ENCODE measurements at places on chromosomes 2 and 18. TPM values are rescaled to one million over a fixed set of nuclear protein-coding genes. Genes with fewer than 3 reads are reported as not detected.

ANKRD30BL gene
- not detected for total RNA-seq

SCN2A gene
- total RNA-seq: 0.05 TPM

PAIP2B gene
- total RNA-seq: 53.2 TPM

SERPINB7 gene
- not detected for total RNA-seq

CPS1 gene
- total RNA-seq: 1.2 TPM

TMEM182 gene
- total RNA-seq: 79.4 TPM

GRCh38 chr2:9004338-9005204 lies 1.1 kb upstream of the MBOAT2 start:
- peak overlapping the region; percentile 76 for H3K27ac ChIP-seq
- no peaks in the 10 kb centered on the region for H3K4me1 ChIP-seq
- no peaks in the 10 kb centered on the region for H3K36me3 ChIP-seq
- DNase-seq: no peak
- H3K27me3 ChIP-seq: no peaks in the 10 kb centered on the region
- peak overlapping the region; percentile 69 for H3K4me3 ChIP-seq

- no peak for DNase-seq
- H3K4me3 ChIP-seq: no peak overlapping the region
- H3K4me1 ChIP-seq: no peaks in the 10 kb centered on the region
- no peaks in the 10 kb centered on the region for H3K36me3 ChIP-seq
These were observed 2.6 kb upstream of the RBM43 start for GRCh38 chr2:151264157-151264825.

DNA sequence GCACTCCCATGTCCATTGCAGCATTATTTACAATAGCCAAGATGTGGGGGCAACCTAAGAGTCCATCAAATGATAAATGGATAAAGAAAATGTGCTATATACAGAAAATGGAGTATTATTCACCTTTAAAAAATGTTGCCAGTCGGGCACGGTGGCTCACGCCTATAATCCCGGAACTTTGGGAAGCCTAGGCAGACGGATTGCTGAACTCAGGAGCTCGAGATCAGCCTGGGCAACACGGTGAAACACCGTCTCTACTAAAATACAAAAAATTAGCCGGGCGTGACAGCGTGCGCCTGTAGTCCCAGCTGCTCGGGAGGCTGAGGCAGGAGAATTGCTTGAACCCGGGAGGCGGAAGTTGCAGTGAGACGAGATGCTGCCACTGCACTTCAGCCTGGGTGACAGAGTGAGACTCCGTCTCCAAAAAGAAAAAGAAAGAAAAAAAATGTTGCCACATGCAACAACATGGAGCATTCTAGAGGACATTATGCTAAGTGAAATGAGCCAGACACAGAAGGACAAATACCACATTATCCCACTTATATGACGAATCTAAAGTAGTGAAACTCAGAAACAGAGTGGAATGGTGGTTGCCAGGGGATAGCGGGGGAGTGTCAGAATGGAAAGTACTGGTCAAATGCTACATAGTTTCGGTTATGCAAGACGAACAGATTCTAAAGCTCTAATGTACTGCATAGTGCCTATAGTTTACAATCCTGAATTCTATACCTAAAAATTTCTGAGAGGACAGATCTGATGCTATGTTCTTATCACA lies 1385.6 kb upstream of the TMEFF2 start:
- H3K27me3 ChIP-seq: no peaks in the 10 kb centered on the region
- H3K4me1 ChIP-seq: no peaks in the 10 kb centered on the region
- no peak for DNase-seq
- no peak overlapping the region for H3K27ac ChIP-seq
- no peak overlapping the region for H3K4me3 ChIP-seq

- H3K4me1 ChIP-seq: peaks cover 9% of the 10 kb centered on the region
- no peak overlapping the region for H3K4me3 ChIP-seq
- H3K27ac ChIP-seq: no peak overlapping the region
These were observed 151.1 kb downstream of the MBP start for GRCh38 chr18:76981396-76981968.

DNA sequence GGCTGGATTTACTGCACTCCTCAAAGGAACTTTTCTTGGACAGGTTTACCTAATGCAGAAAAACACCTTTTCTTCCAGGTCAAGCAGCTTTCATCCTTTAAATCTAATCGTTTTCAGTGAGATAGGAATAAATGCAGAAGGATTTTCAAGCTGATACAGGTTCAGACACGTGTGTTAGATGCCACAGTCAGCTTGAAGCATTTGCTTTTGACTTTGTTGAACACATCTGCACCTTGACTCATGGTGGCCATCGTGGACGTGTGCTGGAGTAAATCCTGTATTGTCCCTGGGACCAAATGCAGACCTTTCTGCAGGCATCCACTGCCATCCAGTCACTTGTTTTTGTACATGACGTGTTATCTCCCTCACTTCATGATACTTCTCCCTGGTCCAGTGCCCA lies 61.9 kb downstream of the KLHL29 start:
- H3K4me3 ChIP-seq: no peak overlapping the region
- no peak for DNase-seq
- H3K27me3 ChIP-seq: no peaks in the 10 kb centered on the region
- no peaks in the 10 kb centered on the region for H3K36me3 ChIP-seq
- H3K4me1 ChIP-seq: peaks cover 24% of the 10 kb centered on the region
- H3K27ac ChIP-seq: no peak overlapping the region

GRCh38 chr2:42025151-42025582 lies 22.7 kb upstream of the PKDCC start:
- no peaks in the 10 kb centered on the region for H3K27me3 ChIP-seq
- DNase-seq: peak; percentile 69
- no peaks in the 10 kb centered on the region for H3K36me3 ChIP-seq

- H3K27me3 ChIP-seq: no peaks in the 10 kb centered on the region
- no peak overlapping the region for H3K27ac ChIP-seq
- no peak for DNase-seq
These were observed 185.8 kb upstream of the ARL4C start for GRCh38 chr2:234682492-234683228.

DNA sequence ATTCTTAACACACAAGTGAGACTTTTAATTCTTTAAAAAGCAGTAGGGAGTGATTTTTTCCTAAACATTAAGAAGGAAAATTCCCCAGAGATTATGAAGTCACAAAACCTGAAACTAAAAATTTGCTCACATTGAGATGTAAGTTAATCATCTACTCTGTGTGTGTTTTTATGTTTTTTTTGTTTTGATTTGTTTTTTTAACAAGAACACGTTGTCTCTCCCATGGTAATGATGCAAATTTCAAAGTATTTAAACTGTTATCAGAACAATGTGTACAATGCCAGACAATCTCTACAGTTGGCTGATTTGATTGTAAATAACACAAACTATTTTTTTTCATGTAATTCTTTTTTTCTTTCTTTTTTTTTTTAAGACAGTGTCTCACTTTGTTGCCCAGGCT lies 71.5 kb downstream of the COLEC12 start:
- no peak for DNase-seq
- peaks cover 11% of the 10 kb centered on the region for H3K4me1 ChIP-seq
- no peaks in the 10 kb centered on the region for H3K36me3 ChIP-seq

GRCh38 chr2:172427990-172428831 lies 825 bp downstream of the ITGA6 start:
- H3K4me1 ChIP-seq: no peaks in the 10 kb centered on the region
- peak overlapping the region; percentile 86 for H3K4me3 ChIP-seq
- H3K36me3 ChIP-seq: no peaks in the 10 kb centered on the region
- peak; percentile 72 for DNase-seq
- peak overlapping the region; percentile 95 for H3K27ac ChIP-seq
- H3K27me3 ChIP-seq: no peaks in the 10 kb centered on the region

- no peak overlapping the region for H3K27ac ChIP-seq
- no peaks in the 10 kb centered on the region for H3K27me3 ChIP-seq
- peak; percentile 16 for DNase-seq
- no peak overlapping the region for H3K4me3 ChIP-seq
- no peaks in the 10 kb centered on the region for H3K36me3 ChIP-seq
These were observed 31.0 kb downstream of the KIF1A start for GRCh38 chr2:240789051-240789453.

DNA sequence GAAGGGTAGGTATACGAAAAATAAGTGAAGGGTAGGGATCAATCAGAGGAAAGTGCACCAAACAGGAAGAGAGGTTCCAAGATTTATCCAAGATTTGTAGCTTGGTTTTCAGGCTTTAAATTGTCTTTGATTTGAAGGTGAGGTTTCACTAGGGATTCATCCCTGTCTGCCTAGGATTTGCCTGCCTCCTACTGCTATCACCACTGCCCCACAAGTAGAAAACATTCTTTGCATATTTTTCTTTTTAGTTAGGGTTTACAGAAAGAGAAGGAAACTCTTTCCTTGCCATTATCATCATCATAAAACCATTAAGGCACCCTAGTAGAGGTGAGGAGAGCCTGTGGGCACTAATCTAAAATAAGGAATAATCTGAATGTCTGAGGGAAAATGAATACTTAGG lies 45.8 kb upstream of the TANC1 start:
- no peaks in the 10 kb centered on the region for H3K36me3 ChIP-seq
- no peak overlapping the region for H3K4me3 ChIP-seq
- no peak overlapping the region for H3K27ac ChIP-seq
- DNase-seq: no peak
- H3K4me1 ChIP-seq: no peaks in the 10 kb centered on the region

DNA sequence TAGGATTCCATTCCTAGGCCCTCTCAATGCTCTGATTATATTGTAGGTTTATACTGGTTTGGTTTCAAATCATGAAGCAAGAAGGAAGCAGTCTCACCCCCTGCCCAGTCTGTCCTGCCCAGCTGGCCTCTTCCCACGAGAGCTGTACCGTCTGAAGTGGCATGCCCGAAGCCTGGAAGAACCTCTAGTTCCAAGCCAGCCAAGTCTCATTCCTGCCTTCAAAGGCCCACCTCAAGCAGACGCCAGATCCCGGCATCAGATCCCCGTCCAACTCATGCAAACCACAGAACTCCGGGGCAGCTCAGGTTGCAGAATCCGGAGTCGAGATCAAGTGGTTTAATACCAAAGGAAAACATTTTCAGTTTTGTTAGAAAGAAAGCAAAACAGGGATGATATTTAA lies 234.4 kb downstream of the LPIN1 start:
- H3K4me3 ChIP-seq: no peak overlapping the region
- H3K27me3 ChIP-seq: no peaks in the 10 kb centered on the region

GRCh38 chr18:77316008-77316407 lies 66.4 kb downstream of the GALR1 start:
- H3K4me1 ChIP-seq: peaks cover 4% of the 10 kb centered on the region
- no peak for DNase-seq
- H3K4me3 ChIP-seq: no peak overlapping the region
- no peaks in the 10 kb centered on the region for H3K36me3 ChIP-seq

- DNase-seq: no peak
- no peaks in the 10 kb centered on the region for H3K4me1 ChIP-seq
- no peak overlapping the region for H3K4me3 ChIP-seq
These were observed 108.9 kb upstream of the ITGA4 start for GRCh38 chr2:181348107-181348837.

GRCh38 chr18:24837066-24837465 lies 376.6 kb downstream of the HRH4 start:
- H3K4me1 ChIP-seq: no peaks in the 10 kb centered on the region
- no peak overlapping the region for H3K27ac ChIP-seq
- no peaks in the 10 kb centered on the region for H3K36me3 ChIP-seq
- no peak for DNase-seq
- H3K4me3 ChIP-seq: no peak overlapping the region

- H3K36me3 ChIP-seq: no peaks in the 10 kb centered on the region
- no peaks in the 10 kb centered on the region for H3K4me1 ChIP-seq
- H3K4me3 ChIP-seq: no peak overlapping the region
- H3K27me3 ChIP-seq: no peaks in the 10 kb centered on the region
- DNase-seq: no peak
These were observed 256.5 kb downstream of the CD226 start for GRCh38 chr18:69691008-69691760.

DNA sequence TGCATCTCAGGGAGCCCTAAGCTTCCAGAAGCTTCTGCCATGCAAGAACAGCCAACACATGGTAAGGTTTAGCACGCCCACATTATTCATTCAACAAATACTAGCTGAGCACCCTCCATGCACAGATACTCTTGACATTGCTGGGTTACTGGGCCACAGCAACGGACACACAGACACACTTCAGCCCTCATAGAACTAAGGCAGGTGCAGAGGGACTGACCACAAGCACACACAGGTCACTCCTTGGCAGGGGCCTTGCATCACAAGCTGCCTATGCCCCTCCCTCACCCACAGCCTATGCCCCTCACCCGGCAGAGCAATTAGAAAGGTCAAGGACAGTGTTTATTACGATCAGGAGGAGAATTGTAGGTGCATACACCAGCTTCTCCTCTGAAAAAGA lies 15.8 kb downstream of the SLC14A2 start:
- no peak for DNase-seq
- no peak overlapping the region for H3K27ac ChIP-seq
- no peaks in the 10 kb centered on the region for H3K36me3 ChIP-seq
- no peak overlapping the region for H3K4me3 ChIP-seq

- no peaks in the 10 kb centered on the region for H3K27me3 ChIP-seq
- DNase-seq: no peak
- no peaks in the 10 kb centered on the region for H3K36me3 ChIP-seq
- H3K4me1 ChIP-seq: no peaks in the 10 kb centered on the region
- H3K27ac ChIP-seq: no peak overlapping the region
These were observed 368.7 kb upstream of the ID2 start for GRCh38 chr2:8312861-8313830.

DNA sequence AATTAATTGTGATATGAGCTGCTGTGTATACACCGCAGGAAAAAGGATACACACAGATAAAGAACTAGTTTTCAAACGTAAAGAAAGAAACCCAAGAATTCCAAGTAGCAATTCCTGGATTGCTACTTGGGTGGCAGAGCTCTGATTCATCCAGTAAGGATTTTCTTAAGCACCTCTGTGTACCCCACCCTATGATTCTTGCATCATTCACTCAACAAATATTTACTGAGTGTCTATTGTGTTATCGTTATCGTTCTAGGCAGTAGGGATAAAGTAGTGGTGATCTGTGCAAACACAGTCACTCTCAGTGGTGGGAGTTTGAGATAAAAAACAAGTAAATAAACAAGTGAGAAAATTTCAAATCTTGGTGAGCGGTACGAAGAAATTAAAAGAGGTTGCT lies 4.9 kb upstream of the TMEM200C start:
- H3K27me3 ChIP-seq: peaks cover 8% of the 10 kb centered on the region
- no peak overlapping the region for H3K27ac ChIP-seq
- H3K4me3 ChIP-seq: no peak overlapping the region
- no peaks in the 10 kb centered on the region for H3K4me1 ChIP-seq

- H3K4me1 ChIP-seq: no peaks in the 10 kb centered on the region
- DNase-seq: no peak
- H3K27me3 ChIP-seq: no peaks in the 10 kb centered on the region
- H3K4me3 ChIP-seq: no peak overlapping the region
These were observed 35.5 kb upstream of the TTR start for GRCh38 chr18:31555971-31556747.

DNA sequence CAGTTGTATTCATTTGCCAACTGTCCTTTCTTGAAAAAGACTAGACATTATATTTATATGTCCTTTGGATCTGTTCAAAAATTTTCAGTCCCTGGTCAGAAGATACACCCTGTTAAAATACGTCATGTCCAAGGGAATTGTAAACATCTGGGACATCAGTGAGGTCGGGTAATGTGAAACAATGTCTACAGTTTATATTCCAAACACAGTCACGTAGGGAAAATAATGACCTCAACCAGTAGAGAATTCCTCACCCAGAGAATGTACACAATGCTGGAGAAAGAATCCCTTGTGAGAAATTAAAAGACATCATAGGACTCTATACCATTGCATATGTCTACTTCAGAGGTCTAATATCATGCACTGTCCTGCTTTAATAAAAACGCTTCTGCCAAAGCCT lies 888.0 kb upstream of the CHAC2 start:
- H3K4me3 ChIP-seq: no peak overlapping the region
- DNase-seq: no peak
- H3K4me1 ChIP-seq: no peaks in the 10 kb centered on the region
- no peaks in the 10 kb centered on the region for H3K27me3 ChIP-seq

- H3K27me3 ChIP-seq: no peaks in the 10 kb centered on the region
- H3K4me1 ChIP-seq: peaks cover 7% of the 10 kb centered on the region
- DNase-seq: no peak
- no peak overlapping the region for H3K4me3 ChIP-seq
- H3K27ac ChIP-seq: no peak overlapping the region
- no peaks in the 10 kb centered on the region for H3K36me3 ChIP-seq
These were observed 22.2 kb upstream of the FAHD2A start for GRCh38 chr2:95380280-95380679.

All from heart left ventricle (tissue), 16 donors.